Panc1 (cell line): ENCODE measurements at places on chromosomes 16 and 17. TPM values are rescaled to one million over a fixed set of nuclear protein-coding genes. Genes with fewer than 3 reads are reported as not detected.

DNA sequence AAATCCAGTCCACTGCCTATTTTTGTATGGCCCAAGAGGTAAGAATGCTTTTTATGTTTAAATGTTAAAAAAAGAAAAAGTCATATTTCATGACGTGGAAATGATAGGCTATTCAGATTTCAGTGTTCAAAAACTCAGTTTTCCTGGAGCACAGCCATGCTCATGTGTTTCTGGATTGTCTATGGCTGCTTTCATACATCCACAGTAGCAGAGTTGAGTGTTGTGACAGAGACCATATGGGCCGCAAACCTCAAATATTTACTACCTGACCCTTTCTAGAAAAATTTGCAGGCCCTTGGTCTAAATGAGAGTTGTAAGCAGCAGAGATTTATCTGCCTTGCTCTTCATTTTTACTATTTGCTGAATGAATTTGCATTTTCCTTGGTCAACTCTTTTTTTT, 264.1 kb downstream of the CBLN1 start:
- no peak for DNase-seq

GRCh38 chr17:4009186-4009785, 45.0 kb upstream of the ATP2A3 start:
- no peak for DNase-seq

Gene CHD9
- 25.4 TPM for total RNA-seq

Gene PRSS8
- total RNA-seq = 0.15 TPM
